ENCODE measurements at places on chromosomes 4 and X.

DNA sequence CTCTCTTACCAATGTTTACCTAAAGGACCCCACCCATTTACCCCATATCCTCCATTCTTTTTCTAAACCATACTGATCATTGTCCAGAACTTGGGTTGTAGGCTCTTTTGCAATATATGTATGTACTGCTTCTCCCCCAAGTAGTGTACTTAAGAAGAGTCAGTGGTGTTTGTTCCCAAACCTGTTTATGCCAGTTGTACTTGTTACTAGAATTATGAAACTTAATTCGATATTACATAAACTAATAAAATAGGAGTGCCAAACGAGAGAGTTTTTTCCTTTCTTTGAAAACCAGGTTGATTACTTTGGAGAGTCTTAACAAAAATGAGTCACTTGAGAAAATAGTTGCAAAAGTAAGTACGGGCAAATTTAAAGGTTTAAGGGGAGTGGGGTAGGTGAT lies 96.3 kb downstream of the GEMIN8 start:
- no peak for DNase-seq

GRCh38 chr4:80127870-80128419 lies 54.9 kb upstream of the ANTXR2 start:
- no peak for DNase-seq

DNA sequence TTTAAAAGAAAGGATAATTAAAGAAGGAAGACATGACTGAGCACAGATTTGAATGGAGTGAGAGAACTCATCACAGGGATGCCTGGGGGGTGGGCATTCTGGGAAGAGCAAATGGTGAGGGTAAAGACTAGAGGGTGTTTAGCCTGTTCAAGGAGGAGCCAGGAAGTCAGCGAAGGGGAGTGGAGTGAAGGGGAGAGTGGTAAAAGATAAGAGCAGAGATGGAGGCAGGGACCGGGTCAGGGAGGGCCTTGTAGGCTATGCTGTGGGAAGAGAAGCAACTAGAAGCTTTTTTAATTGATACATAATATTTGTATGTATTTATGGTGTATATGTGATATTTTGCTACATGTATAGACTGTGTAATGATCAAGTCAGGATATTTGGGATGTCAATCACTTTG lies 2.2 kb upstream of the VGLL1 start:
- DNase-seq: no peak

DNA sequence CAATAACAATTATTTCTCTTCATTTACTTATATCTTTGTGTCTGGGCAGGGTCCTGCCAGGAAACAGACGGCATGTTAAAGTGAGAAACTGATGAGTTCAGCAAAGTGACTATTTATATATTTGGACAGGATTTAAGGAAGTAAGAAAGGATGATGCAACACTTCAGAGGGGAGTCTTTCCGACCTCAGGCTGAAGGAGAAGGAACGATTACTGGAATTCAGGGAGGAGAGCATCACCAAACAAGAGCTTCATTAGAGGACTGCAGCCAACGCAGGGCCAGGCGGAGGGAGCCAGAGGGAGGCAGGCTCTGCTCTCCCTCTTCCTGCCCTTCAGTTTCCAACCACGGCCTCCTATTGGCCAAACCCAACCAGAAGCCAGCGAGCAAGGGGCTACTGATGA lies 1.5 kb upstream of the TLR7 start:
- no peak for DNase-seq

DNA sequence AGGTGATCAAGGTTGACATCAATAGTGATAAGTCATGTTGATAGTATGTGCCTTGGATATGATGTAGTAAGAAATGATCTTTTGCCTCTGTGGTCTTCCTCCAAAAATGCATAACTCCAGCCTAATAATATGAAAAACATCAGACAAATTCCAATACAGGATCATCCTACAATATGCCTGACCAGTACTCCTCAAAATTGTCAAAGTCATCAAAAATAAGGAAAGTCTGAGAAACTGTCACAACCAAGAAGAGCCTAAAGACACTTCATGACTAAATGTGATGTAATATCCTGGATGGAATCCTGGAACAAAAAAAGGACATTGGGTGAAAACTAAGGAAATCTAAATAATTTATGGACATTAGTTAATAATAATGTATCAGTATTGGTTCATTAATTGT lies 50.3 kb upstream of the LCORL start:
- no peak for DNase-seq

GRCh38 chrX:107600366-107600765 lies 27.9 kb upstream of the PRPS1 start:
- DNase-seq: no peak

DNA sequence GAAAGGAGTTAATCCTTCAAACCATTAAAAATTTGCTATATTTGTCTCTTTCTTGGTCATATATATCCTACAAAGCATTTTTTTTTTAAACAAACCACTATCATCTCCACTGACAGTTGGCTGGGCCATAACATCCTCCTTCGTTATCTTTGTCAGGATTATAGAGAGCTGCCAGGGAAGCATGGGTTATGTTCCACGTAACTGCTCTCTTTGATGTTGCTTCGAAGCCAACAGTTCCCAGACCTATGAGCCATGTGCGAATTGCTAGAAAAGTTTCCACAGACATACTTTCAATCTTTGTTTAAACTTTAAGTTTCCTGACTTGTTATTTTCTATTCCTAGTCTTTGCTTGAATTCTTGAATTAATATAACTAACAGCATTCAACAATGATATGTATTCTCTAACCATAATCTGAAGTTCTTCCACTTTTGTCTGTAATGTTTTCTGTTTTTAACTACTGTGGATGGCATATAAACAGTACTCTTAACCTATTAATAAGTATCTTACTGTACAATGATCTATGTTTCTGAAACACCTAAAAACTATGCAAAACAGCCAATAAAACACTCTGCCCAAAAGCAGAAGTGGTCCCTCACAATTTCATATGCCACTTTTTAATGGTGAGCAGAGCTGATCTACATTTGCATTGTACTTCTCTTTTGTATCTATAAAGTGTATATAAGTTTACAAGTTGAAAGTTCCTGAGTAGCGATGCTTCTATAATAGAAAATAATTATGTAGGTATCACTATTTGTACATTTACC lies 37.9 kb downstream of the EREG start:
- no peak for DNase-seq

DNA sequence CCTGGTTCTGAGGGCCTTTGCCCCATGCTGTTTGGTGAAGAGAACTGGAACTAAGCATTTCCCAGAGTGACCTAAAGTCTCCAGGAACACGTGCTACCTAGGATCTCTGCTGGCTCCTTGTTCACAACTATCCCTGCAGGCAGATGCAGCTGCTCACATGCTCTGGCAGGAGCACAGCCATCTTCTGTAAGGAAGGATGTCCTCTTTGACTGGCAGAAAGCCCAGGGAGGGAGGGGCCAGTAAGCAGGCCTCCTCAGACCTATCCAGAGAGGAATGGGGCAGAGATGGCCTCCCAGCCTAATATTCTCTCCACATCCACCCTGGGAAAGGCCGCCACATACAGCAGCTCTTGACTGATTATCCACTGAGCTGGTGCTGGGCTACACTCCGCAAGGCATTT lies 142.8 kb upstream of the EOLA2 start:
- no peak for DNase-seq

DNA sequence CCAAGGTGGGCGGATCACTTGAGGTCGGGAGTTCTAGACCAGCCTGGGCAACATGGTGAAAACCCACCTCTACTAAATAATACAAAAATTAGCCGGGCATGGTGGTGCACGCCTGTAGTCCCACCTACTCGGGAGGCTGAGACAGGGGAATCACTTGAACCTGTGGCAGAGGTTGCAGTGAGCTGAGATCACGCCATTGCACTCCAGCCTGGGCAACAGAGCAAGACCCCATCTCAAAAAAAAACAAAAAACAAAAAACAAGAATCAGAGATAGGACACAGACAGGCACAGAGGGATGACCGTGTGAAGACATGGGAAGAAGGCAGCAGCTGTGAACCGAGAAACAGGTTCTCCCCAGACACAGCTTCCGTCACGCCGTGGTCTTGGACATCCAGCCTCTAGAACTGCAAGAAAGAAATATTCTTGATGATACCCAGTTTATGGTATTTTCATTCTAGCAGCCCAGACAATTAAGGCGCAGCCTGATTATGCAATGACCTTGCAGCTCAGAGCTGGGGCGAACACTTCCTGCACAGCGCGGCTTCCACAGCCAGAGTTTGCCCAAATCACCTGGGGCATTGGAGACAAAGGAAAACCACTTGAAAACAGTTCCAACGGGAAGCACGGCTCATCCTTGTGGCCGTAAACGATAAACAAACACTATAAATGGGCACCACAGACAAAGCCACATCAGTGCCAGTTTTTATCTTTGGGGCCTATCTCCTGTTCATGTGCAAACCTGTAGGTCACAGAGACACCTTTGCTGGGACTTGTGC lies 4.2 kb upstream of the ARSD start:
- no peak for DNase-seq

DNA sequence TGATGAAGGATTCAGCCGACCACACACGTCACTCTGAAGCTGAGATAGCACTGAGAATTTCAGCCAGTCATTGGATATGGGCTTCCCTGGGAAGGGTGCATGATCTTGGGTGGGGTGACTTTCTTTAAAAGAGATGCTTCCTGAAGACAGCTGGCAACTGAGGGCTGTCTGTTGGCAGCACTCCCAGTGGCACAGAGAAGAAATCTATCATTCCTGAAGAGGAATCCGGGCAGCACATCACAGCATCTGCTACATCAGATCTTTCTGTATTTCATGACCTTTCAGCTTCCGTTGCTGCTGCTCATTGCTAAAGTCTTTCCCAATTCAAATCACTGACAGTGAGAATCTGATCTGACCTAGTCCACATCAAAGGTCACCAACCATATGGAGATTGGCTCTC lies 193.8 kb upstream of the RBPJ start:
- no peak for DNase-seq

- DNase-seq: no peak
Observed at GRCh38 chr4:163598028-163598427, 103.5 kb downstream of the TMA16 start.

- DNase-seq: no peak
Observed at GRCh38 chr4:73257651-73258435, 755 bp downstream of the ANKRD17 start.

DNA sequence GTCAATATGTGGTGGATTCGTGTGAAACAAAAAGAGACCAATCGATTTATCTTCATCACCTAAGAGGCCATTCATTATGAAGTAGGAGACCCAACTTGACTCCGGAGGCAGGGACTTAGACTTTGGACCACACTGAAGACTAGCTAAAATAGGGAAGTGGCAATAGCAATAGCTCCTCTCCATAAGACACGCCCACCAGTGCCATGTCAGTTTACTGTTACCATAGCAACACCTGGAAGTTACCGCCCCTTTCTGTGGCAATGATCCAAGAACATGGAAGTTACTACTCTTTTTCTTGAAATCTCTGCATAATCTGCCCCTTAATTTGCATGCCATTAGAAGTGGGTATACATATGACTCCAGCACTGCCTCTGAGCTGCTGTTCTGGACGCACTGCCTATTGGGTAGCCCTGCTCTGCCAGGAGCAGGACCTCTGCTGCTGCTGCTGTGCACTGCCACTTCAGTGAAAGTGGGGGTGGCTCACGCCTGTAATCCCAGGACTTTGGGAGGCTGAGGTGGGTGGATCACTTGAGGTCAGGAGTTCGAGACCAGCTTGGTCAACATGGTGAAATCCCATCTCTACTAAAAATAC lies 163.2 kb downstream of the PRKX start:
- no peak for DNase-seq

- no peak for DNase-seq
Observed at GRCh38 chrX:13069771-13070416, 25.5 kb upstream of the FAM9C start.

DNA sequence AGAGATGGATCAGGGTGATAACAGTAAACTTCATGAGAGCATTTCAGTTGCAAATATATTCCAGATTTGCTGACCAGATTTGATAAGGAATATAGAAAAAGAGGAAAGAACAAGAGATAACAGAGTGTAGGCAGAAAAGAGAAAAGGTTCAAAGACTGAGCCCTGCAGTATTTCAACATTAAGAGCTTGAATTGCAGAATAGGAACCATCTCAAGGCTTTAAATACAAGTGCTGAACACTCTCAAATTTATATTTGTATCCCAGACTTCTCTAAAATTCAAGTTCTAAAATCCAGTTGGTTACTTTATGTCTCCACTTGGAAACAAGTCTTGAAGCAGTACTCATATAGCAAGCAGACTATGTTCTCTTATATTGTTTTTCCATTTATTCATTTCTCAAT lies 9.7 kb upstream of the MYOZ2 start:
- DNase-seq: no peak

- no peak for DNase-seq
Observed at GRCh38 chr4:54723220-54723619, 65.5 kb downstream of the KIT start.

- no peak for DNase-seq
Observed at GRCh38 chr4:159398236-159398638, 295.4 kb downstream of the RAPGEF2 start.

GRCh38 chr4:147760176-147760575 lies 28.3 kb downstream of the ARHGAP10 start:
- DNase-seq: no peak

GRCh38 chr4:5137927-5138326 lies 86.6 kb downstream of the STK32B start:
- DNase-seq: no peak

DNA sequence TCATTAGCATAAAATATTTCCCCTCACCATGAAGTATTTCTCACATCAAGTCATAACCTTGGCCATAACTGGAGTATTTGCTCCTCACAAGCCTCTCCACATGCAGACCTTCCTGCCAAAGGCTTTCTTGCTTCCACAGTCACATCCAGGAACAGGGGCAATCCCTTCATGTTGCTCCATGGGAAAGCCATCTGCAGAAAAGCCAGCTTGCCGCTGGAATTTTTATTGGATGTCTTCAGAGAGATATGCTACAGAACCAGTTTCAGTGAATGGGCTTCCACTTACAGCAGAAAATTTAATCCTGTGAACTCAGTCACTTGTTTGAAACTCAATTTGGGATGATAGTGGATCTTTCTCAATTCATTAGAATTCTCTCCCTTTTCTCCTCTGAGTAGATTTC lies 3.2 kb upstream of the CDKN2AIP start:
- DNase-seq: no peak

DNA sequence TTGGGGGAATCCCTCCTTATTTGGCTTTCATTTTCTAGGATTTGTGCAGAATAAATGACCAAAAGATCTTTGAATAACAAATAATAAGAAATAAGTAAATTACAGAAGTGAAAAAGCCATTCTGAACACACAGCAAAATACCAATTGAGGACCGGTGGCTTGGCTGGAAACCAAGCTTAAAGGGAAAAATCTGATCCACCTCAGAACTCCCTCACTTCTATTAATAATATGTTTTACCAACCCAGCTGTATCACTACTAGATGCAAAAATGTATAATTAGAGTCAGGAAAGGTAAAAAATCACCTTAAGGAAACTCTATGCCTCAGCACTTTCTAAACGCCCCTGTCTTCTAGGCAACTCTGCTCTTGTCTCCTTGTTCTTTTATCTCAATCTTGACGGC lies 77.3 kb downstream of the TSPAN5 start:
- no peak for DNase-seq

DNA sequence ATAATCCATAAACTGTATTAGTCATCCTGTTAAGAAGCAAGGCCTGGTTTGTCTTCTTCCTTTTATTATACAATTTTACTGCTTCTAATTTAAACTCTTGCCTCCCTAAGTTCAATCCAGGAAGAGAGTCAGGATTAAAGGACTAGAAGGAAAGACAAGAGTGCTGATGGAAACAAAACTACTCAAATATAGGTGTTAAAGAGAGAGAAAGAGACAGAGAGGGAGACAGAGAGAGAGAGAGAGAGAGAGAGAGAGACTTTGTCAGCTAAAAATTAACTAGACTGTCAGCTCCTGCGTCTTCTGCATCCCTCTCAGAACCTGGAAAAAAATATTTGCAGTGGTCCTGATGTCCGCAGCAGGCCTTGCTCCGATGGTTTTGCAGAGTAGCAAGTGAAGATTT lies 13.5 kb upstream of the FGG start:
- no peak for DNase-seq

- DNase-seq: no peak
Observed at GRCh38 chrX:14506866-14507265, 22.5 kb upstream of the GLRA2 start.
